Myocyte (in vitro differentiated cells): ENCODE measurements at places on chromosomes 7 and 10.

- peak; percentile 15 for DNase-seq
These were observed 87.8 kb downstream of the CHRM2 start for GRCh38 chr7:136956232-136956631.

GRCh38 chr7:14430926-14431325 lies 441.5 kb upstream of the ETV1 start:
- no peak for DNase-seq

DNA sequence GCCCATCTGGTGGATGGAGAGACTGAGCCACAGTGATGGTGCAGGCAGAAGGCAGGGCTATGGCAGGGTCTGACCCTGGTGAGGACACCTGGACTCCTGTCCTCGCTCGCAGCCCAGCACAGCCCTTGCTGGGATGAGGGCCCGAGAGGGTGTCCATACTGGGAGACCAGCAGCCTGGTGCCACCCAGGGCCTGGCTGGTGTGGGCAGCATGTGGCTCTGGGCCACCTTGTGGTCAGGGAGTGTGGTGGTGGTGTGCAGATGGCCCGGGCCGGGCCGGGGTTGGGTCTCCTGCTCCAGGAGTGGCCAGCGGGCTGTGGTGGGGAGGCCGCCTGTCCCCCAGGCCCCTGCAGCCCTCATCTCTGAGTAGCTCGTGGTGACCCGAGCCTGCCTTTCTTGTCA lies 14.9 kb downstream of the ADCY1 start:
- no peak for DNase-seq

- no peak for DNase-seq
These were observed 29.8 kb upstream of the EPC1 start for GRCh38 chr10:32376771-32377170.

DNA sequence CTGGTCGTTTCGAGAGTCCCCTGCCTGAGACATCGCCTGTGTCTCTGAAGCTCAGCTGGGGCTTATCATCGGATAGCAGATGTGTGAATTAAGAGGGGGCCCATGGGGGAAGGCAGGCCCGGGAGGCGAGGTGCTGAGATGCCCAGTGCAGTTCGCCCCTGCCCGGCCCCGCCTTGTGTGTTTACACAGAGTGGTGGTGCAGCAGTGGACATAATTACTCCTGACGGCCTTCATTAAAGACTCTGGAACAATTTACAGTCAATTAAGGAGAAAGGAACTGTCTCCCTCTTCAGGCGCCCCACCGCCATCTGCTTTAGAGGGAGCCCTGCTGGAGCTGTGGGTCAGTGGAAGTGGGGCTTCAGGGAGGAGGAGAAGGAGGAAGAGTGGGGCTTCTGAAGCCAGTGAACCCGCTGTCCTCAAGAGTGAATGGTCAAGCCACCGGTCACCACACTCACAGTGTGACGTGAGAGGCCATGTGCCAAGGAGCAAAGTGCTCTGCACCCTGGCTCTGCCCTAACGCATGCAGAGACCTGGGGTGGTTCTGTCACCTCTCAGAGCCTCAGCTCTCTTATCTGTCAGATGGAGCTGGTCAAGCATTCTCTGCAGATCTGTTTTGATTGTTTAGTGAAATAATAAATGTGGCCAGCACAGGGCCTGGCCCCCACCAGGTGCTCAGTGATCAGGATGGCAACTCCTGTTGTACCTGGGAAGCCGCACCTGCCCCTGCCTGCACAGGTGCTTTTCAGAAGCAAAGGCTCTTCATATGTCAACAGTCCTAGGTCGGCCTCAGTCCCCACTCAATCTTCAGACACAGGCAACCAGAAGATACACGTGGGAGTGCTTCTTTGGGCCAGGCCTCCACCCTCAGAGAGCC lies 65.6 kb downstream of the CDH23 start:
- no peak for DNase-seq

DNA sequence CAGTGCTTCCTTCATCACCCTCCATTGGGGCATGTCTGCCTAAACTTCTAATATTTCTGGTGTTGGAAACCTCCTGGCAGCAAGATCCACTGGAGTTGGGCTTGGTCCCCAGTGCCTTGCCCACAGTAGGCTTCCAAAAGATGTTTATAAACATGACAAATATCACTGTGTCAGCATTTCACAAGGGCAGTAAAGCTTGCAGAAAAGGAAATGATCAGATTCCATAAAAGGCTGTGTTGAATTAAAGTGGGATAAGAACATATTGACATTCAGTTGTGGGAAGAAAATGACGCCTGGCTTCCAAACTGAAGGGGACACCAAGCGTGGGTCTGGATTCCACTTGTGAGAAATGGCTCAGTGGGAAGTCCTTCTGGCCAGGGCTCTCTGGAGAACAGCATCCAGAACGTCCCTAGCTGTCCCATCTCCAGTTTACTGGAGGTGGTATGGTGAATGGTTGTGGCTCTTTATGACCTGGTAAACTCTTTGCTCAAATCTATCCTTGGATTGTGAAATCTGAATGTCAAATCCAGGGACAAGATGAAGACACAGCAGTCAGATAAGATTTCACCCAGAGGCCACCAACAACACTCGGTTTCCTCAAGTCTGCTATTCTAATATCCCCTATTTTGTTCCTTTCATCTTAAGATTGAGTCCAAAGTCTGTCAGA lies 287.2 kb downstream of the TNS3 start:
- DNase-seq, result no peak

GRCh38 chr10:126687121-126687606 lies 16.7 kb upstream of the C10orf90 start:
- DNase-seq, result no peak

GRCh38 chr10:97222326-97222961 lies 36.7 kb upstream of the SLIT1 start:
- no peak for DNase-seq

DNA sequence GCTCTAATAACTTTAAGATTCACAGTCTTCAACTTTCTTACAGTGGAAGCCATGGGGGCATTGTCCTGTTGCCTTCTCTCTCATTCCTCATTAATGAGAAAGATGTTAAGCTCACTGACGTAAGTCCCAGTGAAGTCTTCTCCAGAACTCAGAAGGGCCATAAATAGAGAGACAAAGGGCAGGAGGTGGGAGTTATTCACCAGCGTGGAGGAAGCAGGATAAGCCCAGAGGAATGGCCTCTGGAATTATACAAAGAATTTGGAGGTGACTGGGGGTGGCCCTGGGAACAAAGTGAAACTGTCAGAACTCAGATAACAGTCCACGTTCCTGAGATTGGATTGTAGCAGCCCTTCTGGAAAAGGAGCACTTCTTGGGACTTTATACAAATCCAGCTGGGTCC lies 52.4 kb downstream of the SORBS1 start:
- DNase-seq, result no peak

DNA sequence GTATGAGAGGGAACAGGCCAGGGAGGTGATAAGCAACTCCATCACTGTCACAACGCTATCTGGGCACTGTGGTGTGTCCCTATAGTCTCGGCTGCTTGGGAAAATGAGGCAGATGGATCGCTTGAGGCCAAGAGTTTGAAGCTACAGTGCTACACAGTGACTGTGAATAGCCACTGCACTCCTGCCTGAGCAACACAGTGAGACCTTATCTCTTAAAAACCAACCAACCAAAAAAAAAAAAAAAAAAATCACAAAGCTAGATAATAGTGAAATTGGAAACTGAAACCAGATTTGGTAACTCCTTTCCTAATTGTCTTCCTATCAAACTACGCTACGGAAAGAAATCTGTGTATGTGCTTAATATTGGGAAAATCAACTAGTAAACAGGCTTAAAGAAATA lies 14.1 kb downstream of the MICU1 start:
- no peak for DNase-seq

DNA sequence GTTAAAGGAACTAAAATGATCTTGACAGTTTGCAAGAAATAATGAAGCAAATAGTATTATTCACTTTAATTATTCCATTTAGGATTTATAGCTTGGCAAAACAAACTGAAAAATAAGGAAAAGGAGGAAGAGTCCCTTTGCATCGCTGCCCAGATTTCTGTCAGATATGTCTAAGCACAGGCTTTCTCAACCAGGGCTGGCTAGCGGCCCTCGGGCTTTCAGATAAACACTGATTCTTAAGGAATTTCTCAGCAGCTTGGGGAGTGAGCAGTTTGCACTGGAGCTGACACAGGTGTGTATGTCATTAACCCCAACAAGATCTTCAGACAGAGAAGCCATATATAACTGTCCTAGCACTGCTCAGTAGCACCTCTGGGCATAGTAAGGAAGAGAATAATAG lies 47.9 kb upstream of the SEMA3D start:
- DNase-seq, result no peak
